ENCODE measurements at places on chromosomes 12 and 14.

GRCh38 chr12:88579601-88580050 is 645 bp downstream of the KITLG start:
- peak; percentile 61 for DNase-seq

- no peak for DNase-seq
Observed at GRCh38 chr12:68206446-68206845, 19.2 kb downstream of the IL26 start.

DNA sequence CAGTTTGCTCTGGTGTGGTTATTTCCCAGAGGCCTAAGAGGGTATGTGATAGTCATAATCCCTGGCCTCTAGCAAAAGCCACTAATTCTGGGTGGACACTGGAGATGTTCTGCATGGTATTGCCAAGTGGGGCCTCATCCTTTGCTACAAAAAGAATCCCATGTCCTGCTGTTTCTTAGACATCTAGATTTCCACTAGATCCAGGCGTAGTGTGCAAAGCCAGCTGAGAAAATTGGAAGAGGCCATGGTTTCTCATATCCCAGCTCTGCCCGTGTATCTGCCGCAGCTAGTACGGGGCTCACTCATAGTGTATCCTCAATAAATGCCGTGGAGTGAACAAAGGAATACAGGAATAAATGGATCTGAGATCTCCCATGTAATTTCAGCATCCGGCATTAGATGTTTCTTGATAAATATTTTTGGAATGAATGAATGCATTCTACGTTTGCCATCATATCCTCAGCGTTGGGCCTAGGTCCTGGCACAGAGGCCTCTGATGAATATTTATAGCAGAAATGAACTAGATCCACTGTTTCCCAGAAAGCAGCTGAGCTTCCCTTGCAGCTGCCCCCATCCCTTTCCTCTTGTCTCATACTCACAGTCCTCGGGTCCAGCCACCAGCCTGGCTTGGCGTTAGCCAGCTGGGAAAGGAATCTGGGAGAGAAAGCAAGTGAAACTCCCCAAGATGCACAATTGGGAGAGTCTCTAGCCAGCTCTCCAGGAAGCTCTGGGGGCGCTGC is 76.3 kb upstream of the NOS1 start:
- DNase-seq = no peak

DNA sequence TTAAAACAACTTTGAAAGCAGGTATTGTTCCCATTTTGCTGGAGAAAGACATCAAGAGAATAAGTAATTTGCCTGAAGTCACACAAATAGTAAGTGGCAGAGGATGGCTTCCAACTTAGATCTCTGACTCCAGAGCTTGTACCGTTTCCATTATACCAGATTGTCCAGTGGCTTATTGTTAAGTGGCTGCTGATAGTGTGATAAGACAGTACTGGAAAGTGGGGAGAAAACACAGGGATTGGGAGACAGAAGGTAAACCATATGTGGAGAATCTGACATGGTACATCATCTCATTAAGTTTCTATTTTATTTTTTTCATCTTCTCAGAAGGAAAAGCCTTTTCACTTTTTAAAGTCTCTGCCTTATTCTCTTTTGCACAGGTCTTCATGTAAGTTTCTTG is 108.5 kb downstream of the SRGAP1 start:
- DNase-seq = no peak

DNA sequence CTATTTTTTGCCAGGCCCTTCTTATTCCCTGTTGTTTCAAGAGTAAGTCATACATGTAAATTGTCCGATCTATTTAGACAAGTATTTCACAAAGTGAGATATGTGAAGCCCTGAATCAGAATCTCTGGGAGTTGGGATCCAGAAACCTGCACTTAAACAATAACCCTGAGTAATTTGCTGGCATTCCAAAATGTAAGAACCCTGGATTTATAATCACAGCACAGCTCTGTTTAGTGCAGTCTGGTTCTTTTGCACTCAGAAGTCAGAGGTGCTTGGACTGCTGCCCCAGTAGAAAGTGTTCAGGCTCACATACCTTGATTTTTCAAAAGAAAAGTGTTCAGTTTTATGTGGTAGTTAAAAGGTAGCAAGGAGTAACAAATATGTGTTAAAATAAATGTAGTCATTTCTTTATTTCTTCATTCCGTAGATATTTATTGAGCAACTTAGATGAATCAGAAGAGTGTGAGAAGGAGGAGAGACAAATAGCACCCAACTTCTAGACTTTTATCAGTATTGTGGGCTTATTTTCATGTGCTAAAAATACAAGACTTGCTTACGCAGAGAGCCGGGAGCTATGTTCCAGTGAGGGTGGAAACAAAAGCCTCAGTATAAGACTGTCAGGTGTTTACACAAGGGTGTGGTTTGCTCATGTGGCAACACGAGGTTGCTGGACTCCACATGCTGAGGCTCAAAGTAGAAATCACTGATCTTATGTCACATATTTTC is 70.1 kb downstream of the SYNE2 start:
- peak; percentile 74 for DNase-seq

DNA sequence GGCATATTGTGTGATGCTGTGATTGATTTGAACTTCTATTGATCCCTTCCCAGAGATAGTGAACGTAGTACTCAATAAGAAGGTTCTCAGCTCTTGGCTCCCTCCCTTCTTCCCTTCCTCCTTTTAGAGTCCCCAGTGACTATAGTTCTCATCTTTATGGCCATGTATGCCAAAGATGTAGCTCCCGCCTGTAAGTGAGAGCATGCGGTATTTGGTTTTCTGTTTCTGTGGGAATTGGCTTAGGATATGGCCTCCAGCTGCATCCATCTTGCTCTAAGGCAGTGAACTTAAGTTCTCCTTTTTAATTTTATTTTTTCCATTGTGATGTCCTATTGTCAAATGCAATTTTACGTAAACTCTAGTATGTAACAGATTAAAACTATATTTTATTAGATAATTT is 109.5 kb downstream of the AEBP2 start:
- DNase-seq = no peak

DNA sequence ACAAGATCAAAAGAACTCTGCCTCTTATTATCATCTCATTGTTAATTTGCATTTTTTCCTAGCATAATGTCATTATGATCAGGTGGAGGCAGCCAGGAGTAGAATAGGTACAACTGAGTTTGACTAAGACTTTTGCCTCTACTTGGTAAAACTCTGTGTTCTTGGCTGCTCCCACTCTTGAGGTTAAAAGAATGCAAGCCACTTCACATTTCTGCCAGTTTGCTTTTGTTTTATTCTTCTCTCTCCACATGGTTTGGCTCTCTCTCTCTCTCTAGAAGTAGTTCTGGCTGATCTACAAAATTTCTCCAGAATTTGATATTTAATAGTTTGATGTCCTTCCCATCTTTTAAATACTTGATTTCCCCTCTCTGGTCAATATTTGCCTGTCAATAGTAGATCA is 170.7 kb upstream of the E2F7 start:
- no peak for DNase-seq

GRCh38 chr14:90658541-90658967 is 157.7 kb downstream of the TTC7B start:
- DNase-seq = no peak

DNA sequence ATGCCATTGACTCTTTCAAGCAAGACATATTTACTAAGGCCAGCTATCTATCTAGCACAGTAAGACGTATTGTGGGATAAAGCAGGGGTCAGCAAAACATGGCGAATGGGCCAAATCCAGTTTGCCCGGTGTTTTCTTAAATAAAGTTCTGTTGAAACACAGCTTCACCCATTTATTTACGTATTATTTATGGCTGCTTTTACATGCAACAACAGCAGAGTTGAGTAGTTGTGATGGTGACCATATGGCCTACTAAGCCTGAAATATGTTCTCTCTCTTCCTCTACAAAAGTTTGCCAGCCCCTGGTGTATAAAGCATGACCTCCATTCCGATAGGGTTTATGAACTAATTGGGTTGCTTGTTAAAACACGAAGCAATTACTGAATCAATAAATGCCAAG is 322.1 kb downstream of the CCDC91 start:
- no peak for DNase-seq

GRCh38 chr12:111450676-111451075 is 45.0 kb downstream of the SH2B3 start:
- DNase-seq = no peak

DNA sequence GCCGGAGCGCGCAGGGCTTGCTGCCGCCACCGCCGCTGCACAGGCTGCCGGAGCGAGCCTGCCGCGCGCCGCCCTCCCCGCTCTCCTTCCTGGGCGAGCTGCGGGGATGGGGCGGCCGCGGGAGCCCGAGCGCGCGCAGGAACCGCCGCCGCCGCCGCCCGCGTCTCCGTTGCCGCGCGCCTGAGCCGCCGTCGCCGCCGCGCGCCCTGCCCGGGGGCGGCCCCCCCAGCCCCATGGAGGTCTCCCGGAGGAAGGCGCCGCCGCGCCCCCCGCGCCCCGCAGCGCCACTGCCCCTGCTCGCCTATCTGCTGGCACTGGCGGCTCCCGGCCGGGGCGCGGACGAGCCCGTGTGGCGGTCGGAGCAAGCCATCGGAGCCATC is 352 bp downstream of the PLXNC1 start:
- DNase-seq = no peak

DNA sequence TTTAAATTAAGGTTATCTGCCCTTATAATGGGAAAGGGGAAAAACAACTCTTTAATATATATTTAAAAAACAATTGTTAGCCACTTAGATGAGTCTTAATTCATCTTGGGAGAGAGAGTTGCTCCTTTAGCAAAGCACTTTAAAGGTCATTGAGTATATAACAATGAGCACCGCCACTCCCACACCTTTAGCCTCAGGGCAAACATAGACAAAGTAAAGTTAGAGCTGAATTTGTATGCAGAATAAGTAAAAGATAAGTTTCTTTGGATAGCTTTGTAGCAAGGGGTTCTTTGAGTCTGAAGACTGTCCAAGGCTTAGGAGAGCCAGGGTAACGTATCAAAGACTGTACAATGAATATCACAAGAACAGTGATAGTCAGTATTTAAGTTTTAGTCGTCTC is 728.8 kb upstream of the LMO3 start:
- peak; percentile 6 for DNase-seq
